Brain microvascular endothelial cell (primary cell): ENCODE measurements at places on chromosomes 1 and 21.

- DNase-seq, result no peak
These were observed 19.5 kb upstream of the RNF19B start for GRCh38 chr1:32984090-32984454.

- no peak for DNase-seq
These were observed 40.4 kb downstream of the ZNF691 start for GRCh38 chr1:42886800-42887199.

- no peak for DNase-seq
These were observed 85.3 kb upstream of the RGS4 start for GRCh38 chr1:162983671-162984425.

DNA sequence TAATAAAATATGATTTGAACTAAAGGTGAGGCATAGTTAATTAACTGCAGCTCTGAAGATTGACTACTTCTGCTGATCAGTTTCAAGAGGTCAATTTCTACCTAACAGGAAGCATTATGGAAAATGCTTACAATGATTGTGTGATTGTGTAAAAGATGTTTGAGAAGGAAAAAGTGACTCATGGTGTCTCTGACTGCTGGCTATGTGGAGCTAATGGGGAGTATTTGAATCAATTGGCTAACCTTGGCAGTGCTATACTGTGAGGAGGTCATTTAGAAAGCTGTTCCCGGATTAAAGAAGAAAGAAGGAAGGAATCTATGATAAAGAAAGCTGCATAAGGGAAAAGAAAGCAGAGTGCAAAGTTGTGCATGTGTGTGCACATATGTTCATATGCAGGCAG, 376.5 kb downstream of the ADGRL2 start:
- no peak for DNase-seq

- DNase-seq, result peak; percentile 86
These were observed 4.4 kb downstream of the B4GALT3 start for GRCh38 chr1:161172776-161173376.

DNA sequence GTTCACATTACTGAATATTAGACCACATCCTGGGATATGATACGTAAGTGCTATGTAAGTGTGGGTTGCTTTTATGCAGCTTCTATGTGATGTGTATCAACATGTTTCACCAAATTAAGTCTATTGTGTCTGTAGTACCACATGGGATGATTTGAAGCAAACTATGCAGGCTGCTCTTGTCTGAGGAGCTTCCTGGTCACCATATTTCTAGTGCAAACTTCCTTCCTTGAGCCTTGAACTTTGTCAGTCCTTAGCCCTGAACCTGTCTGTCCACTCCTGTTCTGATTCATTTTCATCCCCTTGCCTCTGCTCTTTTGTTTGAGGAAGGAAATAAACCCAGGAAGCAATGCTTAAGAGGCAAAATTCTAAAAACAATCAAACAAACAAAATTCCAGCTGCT, 117.5 kb upstream of the VANGL1 start:
- DNase-seq, result no peak

- no peak for DNase-seq
These were observed 43.8 kb downstream of the RHBG start for GRCh38 chr1:156412653-156413321.

- DNase-seq, result no peak
These were observed 157.3 kb downstream of the CASZ1 start for GRCh38 chr1:10639011-10639774.

- no peak for DNase-seq
These were observed 68.3 kb upstream of the SPAG17 start for GRCh38 chr1:118253053-118253915.

GRCh38 chr21:39842741-39843459, 24.3 kb upstream of the PCP4 start:
- no peak for DNase-seq

DNA sequence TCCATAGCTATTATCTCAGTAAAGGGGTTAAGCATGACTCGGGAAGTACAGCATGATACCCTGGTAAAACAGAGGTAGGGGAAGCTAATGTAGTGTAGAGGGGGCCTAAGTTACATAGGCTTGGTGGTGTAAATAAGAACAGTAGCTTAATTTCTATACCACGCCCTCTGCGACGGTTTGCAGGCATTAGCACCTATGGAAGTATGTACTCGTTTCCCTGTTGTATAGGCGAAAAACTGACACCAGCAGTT, 470 bp upstream of the NAXE start:
- no peak for DNase-seq

- DNase-seq, result no peak
These were observed 8.8 kb downstream of the PGLYRP4 start for GRCh38 chr1:153339802-153340201.

- DNase-seq, result no peak
These were observed 14.1 kb downstream of the GGPS1 start for GRCh38 chr1:235342471-235342870.

GRCh38 chr1:87505391-87505983, 176.8 kb downstream of the LMO4 start:
- no peak for DNase-seq

GRCh38 chr21:34344584-34344983, 19.2 kb upstream of the KCNE2 start:
- DNase-seq, result no peak

- DNase-seq, result peak; percentile 88
These were observed 2.7 kb upstream of the OR10J4 start for GRCh38 chr1:159429074-159429861.

GRCh38 chr1:3373175-3373574, 81.3 kb upstream of the ARHGEF16 start:
- no peak for DNase-seq

- no peak for DNase-seq
These were observed 10.3 kb upstream of the ACTL8 start for GRCh38 chr1:17744666-17745478.

DNA sequence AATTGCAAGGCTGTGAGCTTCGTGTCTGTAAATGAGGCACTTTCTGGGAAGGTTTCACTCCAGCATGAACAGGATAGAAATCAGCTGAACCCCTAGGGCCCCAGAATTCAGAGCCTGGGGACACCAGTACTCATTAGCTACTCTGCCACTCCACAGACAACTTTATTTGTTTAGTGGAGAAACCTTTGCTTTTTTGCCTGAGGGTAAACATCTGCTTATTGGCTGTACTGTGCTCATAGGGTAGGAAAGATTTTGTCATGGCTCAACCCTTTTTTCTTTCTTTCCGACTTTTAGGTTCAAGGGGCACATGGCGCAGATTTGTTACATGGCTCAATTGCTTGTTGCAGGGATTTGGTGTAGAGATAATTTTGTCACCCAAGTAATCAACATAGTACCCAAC, 138.4 kb upstream of the BACE2 start:
- no peak for DNase-seq

GRCh38 chr1:98201666-98202081, 280.8 kb upstream of the DPYD start:
- DNase-seq, result peak; percentile 36

DNA sequence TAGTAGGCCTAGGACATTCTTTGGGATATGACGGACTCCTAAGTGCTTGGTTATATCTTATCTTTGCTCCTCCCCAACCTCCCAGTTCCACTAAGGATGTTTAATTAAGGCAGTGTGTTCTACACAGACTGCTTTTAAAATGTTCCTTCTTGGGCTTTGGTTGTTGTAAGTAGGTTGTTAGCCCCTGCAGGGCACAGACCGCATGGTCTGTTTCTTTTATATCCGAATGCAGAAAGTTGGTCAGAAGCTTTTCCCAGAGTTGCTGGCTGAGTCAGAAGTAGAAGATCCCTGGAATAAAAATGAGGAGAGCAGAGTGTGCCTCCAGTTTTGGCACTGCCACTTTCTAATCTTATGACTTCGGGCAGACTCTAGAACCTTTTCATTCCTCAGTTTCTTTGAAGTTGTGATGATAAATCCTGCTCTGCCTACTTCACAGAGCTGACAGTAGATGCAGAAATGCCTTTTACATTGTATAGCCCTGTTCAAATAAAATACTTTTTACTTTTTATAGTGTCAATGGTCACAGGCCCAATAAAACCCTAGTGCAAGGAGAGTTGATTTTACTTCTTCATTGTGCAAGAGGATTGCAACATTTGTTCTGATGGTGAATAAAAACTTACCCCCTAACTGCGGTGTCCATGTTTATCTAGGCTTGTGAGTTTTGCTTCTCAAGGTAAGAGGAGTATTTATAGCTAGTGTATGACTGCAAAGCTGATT, 18.4 kb downstream of the FMN2 start:
- DNase-seq, result no peak

DNA sequence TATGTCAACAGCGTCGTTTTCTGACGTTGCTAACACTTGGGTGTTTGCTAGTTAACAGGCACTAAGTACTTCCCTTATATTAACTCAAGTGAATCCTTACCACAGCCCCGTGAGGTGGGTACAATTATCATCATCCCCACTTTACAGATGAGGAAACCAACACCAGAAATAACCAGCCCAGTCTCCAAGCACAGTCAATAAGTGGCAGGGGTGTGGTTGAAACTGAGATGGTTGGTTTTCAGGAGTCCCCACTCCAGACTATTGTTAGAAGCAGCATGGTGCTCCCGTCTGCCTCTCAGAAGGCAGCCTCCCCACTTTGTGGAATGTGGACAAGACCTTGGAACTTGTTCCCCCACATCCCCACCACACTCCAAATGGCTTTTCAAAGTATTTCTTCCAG, 45.7 kb upstream of the ACOT11 start:
- DNase-seq, result no peak

DNA sequence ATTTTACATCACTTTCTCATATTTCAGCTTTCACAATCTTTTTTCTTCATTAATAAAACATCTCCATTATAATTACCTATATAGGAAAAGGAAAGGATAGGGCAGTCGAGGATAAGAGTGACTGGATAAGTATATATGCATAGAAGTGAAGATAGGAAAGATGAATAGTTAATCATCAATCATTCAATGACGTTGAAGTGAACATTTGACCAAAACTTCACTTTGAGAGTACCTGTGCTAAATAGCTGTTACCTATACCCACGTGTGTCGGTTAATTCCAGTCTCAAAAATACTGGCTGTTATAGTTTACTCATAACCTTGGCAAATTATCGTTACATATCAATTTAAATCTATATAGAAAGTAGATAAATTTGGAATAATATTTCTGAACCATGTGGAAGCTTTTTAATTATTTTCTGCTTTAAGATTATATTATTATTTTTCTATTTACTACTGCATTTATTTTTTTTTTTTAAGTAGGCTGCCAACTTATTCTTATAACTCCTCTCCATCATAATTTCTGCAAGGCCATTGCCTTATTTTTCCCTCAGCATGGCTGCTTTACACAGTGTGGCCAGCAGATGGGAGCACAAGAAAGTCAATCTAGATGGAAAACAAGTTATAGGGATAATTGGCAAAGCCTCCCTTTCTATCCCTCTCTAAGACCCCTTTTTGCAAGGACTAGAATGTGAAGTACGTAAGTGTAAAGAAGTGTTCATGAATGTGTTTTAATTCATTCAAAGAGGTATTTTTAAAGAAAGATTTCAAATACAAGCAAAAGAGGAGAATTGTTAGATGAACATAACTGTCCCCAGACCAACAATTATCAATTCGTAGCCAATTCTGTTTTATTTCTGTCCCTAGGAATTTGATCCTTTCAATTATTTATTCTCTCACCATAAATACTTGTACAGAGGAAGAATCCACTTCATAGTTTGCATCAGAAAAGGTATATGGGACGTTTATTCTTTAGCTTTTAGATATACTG, 290.4 kb downstream of the KCNT2 start:
- DNase-seq, result peak; percentile 35

GRCh38 chr1:48558366-48558765, 86.4 kb upstream of the SPATA6 start:
- DNase-seq, result no peak

DNA sequence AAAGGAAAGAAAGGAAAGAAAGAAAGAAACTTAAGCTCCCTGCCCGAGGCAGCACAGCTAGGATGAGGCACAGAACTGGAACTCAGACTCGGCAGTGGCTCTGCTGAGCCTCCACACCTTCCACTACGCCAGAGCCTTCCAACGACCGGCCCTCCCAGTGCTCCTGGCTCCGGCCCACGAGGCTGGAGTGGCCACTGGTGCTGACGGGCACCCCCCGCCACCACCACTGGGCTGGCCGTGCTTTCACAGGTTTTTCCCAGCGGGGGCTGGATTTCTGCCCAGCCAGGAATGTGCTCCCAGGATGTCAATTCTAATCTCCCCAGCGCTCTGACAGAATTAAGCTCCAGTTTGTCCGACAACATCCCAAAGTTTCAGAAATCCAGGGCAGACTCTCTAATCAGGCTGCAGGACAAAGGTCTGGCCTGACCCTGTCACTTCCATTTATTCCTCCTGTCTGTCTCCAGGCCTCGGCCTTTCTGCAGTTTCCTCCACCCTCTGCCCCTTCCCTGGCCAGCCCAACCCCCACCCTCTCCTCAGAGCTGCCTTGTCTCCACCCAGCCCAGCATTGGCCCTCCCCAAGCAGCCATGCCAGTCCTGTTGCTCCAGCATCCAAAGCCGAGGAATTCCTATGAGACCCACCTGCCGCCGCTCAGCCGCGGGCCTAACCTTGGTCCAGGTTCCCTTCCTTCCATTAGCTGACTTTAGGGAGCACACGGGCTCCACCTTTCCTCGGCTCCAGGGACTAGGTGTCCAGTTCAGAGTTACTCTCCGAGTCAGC, 81.9 kb downstream of the CASZ1 start:
- no peak for DNase-seq

DNA sequence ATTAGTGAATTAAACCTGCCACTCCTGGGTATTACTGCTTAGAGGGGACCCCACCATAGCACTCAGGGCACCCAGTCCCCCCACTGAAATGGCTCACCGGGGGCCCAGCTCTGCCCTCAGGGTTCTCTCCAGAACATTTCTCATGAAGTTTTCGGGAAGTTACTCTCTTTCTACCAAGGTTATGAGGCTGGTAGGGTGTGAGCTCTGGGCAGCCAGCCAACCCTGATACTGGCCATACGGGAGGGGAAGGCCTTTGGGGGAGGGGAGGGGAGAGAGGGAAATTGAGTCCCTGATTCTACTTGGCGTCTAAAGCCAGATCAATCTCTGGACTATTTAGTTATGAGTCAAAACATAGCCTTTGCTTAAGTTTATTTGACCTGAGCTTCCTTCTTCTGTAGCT, 12.9 kb upstream of the PDE9A start:
- DNase-seq, result no peak

DNA sequence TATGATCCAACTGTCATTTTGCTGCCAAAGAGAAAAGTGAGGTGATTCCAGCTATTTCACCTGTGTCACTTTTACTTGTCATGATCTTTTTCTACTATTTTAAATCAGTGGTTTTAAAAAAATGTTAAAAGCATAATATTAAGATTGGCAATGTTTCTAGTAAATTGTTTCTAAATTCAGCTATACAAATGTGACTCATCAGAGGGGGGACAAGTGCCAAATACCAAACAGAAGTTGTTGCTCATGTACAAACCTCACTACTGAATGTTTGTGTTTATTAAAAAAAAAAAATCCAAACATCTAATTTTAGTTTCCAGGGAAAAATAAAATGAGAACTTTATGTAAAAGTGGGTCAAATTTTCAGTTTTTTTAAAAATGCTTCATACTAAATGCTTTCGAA, 346.2 kb upstream of the SNX7 start:
- DNase-seq, result peak; percentile 61

GRCh38 chr1:151759241-151759640, 4.1 kb downstream of the MRPL9 start:
- no peak for DNase-seq

- no peak for DNase-seq
These were observed 611.2 kb upstream of the PLXNA2 start for GRCh38 chr1:208855403-208855802.
